D341Med (cell line): ENCODE measurements at places on chromosomes 1 and 21.

DNA sequence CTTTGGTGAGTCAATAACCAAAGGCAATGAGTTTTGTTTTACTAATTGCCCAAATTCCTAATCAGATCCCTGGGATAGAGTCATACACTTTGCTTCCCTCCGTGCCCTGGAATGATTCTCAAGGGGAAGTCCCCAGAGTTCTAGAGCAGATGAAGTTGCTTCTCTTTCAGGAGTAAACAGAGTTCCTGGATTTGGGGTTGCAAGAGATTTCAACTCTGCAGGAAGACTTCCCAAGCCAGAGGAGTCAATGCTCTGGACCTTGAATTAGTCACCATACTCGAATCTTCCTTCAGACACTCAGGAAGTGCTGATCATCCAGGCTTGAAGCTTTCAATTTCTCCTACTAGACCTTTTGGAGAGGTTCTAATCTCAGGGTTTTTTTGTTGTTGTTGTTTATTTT lies 39.6 kb downstream of the FCER1A start:
- no peak for DNase-seq

DNA sequence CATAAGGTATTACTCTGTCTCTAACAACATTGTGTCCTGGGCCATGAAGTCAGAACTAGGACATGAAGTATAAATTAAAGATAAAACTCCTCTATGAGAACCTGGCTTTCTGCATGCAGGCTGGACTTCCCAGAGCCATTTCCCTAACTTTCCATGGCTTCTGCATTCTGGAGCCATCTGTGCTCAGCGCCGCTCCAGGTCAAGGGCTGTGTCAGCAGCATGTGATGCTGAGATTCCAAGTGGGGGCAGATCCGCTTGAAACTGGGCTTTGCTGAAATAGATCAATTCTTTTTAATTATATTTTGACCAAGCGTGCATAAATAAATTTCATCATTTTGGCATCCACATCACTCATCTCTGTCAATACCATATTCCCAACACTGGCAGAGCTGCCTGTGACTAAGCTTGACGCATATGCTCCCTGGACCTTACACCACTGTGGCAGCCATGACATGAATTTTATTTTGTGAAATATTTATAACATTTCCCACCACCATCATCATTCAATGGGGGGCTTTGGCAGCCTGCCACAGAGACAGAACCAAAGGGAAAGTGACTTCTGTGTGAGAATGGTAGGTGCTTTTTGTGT lies 110.4 kb upstream of the KCNK1 start:
- DNase-seq: no peak

GRCh38 chr1:38834937-38835827 lies 24.4 kb downstream of the RRAGC start:
- DNase-seq: peak; percentile 66

DNA sequence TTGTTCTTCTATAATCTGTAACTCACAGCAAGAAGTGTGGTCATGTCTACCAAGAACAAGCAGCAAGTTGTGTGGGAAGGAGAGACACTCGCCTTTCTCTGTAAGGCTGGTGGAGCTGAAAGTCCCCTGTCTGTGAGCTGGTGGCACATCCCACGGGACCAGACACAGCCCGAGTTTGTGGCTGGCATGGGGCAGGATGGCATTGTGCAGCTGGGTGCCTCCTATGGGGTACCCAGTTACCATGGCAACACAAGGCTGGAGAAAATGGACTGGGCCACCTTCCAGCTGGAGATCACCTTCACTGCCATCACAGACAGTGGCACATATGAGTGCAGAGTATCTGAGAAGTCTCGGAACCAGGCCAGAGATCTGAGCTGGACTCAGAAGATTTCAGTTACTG lies 15.5 kb downstream of the CD101 start:
- no peak for DNase-seq

DNA sequence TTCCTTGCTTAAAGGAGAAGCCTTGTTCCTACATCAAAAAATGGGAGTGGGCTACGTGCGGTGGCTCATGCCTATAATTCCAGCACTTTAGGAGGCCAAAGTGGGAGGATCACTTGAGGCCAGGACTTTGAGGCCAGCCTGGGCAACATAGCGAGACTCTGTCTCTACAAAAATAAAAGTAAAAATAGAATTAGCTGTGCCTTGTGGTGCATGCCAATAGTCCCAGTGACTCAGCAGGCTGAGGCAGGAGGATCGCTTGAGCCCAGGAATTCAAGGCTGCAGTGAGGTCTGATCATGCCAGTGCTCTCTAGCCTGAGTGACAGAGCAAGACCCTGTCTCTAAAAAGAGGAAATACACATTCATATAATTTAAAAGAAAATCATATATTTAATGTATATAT lies 127.1 kb downstream of the C1orf21 start:
- DNase-seq: no peak
